ENCODE measurements at places on chromosomes 16 and 17.

- no peak for DNase-seq
Measured at GRCh38 chr16:56081371-56081770, 109.9 kb upstream of the GNAO1 start.

GRCh38 chr17:10125531-10126275 lies 72.7 kb downstream of the GAS7 start:
- DNase-seq, result no peak

DNA sequence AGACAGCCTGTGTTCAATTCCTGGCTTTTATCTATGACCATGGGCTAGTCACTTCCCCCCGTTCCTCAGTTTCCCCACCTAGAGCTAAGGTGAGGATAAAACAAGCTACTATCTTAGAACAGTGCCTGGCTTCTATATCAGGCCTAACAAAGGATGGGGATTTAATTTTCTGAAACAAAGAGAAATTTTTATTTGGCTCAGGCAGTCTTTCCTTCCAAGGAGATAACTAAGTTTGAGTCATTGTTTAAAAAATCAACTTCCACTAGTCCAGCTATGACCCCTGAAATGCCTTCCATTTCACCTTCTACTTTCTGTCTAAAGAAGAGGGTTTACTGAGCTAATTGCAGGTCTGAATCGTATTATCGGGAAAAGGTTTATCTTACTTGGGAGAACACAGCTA lies 99.0 kb downstream of the CMIP start:
- no peak for DNase-seq

DNA sequence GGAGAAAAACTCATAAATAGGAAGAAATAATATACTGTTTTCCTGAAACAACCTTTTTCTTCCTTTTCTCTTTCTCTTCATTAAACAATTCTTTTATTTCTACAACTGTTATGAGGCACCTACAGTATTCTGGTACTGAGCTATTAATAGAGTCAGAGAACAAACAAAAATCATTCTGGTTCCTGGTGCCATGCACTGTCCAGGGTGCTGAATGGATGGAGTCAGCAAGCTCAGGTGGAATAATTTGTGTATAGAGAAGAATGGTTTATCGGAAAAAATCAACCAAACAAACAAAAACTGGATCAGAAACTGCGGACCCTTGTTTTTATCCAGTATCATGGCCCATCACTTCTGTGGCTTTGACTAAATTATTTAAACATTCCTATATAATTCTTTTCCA lies 430.3 kb upstream of the GOT2 start:
- no peak for DNase-seq

DNA sequence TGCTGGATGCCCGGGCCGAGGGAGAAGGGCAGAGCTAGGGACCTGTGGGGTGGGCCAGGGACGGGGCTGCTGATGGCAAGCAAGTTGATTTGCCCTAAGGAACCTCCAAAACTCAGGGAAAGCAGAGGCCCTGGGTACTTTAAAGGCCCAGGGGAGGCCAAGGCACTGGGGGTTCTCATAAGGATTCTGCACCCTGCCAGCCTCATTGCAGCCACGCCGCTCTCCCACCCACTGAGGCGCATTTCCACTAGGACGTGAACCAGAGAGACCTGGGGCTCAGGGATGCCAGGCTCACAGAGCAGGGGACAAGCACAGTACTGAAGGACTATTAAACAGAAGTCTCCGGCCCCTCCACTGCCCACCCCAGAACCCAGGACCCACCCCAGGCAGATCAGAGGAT lies 39.4 kb upstream of the RBFOX3 start:
- DNase-seq, result no peak

- no peak for DNase-seq
Measured at GRCh38 chr17:31834448-31834847, 24.6 kb downstream of the COPRS start.

GRCh38 chr17:75130632-75131277 lies 787 bp downstream of the NT5C start:
- no peak for DNase-seq

DNA sequence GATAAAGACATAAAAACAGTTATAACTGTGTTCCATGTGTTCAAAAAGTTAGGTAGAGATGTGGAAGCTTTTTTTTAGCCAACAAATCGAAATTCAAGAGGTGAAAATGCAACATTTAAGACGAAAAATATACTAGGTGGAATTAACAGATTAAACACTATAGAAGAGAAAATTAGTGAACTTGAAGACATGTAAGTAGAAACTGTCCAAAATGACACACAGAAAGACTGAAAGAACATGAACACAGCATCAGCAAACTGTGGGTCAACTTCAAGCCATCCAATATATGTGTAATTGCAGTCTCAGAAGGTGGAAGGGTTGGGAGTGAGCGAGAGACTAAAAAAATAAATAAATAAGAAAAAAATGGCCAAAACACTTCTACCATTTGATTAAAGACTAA lies 9.3 kb downstream of the FAM83G start:
- no peak for DNase-seq

GRCh38 chr17:21602176-21602575 lies 90.1 kb upstream of the KCNJ18 start:
- DNase-seq, result no peak

GRCh38 chr17:59856859-59857794 lies 35.6 kb downstream of the TUBD1 start:
- DNase-seq, result no peak

- no peak for DNase-seq
Measured at GRCh38 chr17:76974721-76975120, 106.5 kb downstream of the MGAT5B start.

DNA sequence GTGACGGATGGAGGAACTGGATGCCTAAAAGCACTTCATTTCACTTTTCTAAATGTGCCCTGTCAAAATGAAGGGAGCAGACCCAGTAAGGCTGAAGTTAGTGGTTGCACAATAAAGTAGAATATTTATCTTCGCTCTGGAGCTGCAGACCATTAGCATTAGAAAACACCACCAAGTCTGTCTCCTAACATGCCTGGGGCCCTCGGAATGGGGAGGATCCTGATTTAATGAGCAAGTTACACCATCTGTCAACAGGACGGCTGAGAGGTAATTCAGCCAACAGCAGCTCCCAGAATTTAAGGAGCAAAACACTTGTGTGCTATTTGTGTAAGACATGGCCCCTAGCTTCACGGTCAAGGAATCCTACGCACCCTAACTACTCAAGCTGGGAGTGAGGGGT lies 22.3 kb downstream of the CA10 start:
- no peak for DNase-seq

GRCh38 chr16:20507280-20507679 lies 56.0 kb downstream of the ACSM2A start:
- no peak for DNase-seq

DNA sequence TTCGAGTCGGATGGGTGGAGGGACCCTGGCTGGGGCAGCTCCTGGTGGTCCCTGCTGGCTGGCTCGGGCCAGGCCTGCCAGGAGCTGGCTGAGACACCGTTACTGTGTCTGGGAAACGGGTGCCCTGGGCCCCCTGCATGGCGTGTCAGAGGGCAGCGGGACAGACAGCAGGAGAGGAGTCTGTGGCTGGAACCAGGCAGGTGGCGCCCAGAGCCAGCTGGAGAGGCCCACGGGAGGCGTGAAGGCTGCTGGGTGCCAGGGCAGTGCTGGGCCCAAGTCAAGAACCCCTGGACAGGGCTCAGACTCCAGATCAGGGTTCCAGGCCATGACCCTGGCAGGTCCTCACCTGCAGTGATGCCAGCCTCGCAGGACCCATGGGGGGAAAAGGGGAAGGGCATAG lies 16.6 kb downstream of the SOX8 start:
- no peak for DNase-seq

GRCh38 chr17:50087912-50088405 lies 7.2 kb upstream of the PDK2 start:
- no peak for DNase-seq

GRCh38 chr17:43308999-43309398 lies 75.2 kb upstream of the RNU2-1 start:
- DNase-seq, result no peak

DNA sequence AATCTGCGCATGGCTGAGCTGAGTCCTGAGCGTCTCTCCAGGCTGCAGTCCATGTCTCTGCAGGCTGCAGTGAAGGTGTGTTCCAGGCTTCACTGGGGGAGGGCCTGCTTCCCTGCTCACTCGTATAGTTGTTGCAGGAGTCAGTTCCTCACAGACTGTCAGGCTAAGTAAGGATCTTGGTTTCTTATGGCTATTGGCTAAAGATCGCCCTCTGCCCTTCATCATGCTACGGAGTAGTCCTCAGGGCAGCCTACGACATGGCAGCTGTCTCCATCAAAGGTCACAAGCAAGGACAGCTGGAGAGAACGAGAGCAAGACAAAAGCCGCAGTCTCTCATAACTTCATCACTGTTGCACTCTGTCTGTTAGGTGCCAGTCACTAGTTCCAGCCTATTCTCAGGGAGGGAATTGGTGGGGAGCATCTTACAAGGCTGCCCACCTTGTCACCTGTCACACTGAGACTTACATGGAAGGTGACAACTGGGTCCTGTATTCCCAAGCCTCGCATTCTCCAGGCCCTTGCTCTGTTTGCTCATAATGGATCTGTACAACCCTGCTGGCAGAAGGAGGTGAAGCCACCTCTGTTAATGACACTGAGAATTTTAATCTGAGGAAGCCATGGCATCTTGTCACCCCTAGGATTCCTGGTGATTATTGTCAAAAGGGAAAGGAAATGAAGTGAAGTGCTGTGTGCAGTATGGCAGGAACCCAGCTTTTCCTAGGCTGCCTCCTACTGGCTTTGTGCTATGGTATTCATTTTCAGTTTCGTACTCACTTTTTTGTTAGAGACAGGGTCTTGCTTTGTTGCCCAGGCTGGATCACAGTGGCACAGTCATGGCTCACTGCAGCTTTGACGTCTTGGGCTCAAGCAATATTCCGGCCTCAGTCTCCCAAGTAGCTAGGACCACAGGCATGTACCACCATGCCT lies 43.4 kb downstream of the MFSD11 start:
- no peak for DNase-seq

DNA sequence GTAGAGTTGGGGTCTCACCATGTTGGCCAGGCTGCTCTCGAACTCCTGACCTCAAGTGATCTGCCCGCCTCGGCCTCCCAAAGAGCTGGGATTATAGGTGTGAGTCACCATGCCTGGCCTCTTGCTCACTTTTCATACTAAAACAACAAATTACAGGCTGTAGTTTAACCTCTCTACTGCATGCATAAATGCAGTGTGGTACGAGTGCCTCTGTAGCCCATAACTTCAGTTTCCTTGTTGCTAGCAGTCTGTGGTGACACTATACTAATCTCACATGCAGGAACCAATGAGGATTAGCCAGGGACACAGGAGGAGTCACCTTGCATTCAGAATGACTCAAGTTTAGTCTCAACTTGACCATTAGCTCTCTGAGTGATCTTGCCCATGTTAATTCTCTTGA lies 20.1 kb downstream of the HMOX2 start:
- DNase-seq, result no peak

- no peak for DNase-seq
Measured at GRCh38 chr17:82493226-82493781, 26.2 kb upstream of the FOXK2 start.

DNA sequence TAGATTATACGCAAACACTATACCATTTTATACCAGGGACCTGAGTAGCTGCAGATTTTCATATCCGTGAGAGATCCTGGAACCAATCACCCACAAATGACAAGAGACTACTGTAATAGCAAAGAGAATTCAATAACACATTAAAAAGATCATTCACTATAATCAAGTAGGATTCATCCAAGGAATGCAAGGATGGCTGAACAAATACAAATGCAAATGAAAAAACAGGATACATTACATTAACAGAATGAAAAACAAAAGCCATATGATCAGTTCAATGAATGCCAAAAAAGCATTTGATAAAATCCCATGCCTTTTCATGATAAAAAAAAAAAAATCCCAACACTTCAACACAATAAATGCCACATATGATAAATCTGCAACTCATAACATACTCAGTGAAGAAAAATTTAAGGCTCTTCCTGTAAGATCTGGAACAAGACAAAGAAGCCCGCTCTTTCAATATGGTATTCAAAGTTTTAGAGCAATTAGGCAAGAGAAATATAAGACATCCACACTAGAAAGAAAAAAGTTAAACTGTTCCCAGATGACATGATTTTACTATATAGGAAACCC lies 29.0 kb downstream of the N4BP1 start:
- DNase-seq, result no peak

- DNase-seq, result no peak
Measured at GRCh38 chr17:19702217-19702641, 14.2 kb downstream of the SLC47A2 start.

DNA sequence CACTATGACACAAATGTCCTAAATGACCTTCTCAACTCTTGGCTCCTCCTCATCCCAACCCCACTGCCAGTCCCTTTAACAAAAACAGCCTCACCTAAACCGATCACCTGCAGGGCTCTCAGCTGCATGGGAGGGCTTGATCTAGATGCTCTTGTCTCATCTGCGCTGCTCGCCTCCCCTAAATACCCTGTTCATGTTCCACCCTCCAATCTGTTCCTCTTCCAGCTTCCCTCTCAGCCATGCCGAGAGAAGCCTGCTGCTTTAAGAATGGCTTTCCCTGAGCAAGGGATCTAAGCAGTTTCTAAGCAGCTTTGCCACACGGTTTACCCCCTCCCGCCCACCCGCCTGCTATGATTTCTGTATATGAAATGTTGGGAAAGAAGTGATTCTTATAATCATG lies 23.7 kb downstream of the PIPOX start:
- DNase-seq, result no peak

DNA sequence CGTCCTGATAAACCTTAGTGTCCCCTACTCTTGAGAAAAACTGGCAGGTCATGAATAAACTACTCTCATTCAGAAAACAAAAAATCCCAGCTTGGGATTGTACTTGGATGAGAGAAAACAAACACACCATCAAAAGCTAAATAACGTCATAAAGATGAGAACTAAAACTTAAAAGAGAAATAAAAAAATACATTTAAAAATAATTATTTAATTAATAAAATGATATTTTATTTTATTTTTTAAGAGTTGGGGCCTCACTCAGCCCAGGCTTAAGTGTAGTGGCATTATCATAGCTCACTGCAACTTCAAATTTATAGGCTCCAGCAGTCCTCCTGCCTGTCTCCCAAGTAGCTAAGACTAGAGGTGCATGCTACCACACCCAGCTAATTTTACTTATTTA lies 125.4 kb upstream of the CA10 start:
- DNase-seq, result no peak

GRCh38 chr17:19676896-19677295 lies 28.3 kb downstream of the ALDH3A2 start:
- DNase-seq, result no peak

Data from activated T-helper 9 cell treated with anti-CD3 and anti-CD28 coated beads, Interleukin-2, amount 50 U/mL, for 16 hours (primary cell).